ENCODE measurements at places on chromosomes 13 and 19.
A peak's percentile ranks its signal among the peaks of the same experiment; 100 is the strongest.

- no peak for DNase-seq
These were observed 37.1 kb upstream of the LSM14A start for GRCh38 chr19:34135054-34135800.

GRCh38 chr13:42048684-42049453 lies 421 bp downstream of the DGKH start:
- peak; percentile 67 for DNase-seq

DNA sequence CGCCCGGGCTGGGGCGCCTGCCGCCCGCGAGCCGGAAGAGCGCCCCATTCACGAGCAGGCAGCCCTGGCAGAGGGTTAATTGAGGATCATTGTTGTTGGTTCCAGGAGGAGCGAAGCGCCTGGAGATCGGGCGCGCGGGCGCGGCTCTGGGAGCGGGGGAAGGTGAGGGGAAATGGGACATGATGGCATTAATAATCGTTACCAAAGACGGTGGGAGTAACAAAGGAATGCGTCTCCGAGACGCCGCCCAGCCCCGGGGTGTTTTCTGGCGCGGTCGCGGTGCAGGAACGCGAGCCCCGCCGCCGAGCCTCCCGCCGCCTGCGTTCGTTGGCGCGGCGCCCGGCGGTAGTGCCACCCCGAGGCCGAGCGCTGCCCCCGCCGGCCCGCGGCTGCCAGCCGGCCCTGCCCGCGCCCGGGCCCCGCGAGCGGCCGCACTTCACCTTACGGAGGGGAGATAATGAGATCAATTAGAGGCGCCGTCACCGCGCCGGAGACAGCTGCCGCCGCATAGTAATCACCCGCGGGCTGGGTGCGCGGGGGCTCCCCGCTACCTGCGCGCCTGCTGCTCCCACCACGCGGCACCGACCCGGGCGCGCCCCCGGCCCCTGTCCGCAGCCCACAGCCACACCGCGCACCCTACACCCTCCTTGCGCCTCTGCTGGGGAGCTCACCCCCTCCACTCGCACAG lies 2.8 kb downstream of the ZNF536 start:
- DNase-seq = no peak

DNA sequence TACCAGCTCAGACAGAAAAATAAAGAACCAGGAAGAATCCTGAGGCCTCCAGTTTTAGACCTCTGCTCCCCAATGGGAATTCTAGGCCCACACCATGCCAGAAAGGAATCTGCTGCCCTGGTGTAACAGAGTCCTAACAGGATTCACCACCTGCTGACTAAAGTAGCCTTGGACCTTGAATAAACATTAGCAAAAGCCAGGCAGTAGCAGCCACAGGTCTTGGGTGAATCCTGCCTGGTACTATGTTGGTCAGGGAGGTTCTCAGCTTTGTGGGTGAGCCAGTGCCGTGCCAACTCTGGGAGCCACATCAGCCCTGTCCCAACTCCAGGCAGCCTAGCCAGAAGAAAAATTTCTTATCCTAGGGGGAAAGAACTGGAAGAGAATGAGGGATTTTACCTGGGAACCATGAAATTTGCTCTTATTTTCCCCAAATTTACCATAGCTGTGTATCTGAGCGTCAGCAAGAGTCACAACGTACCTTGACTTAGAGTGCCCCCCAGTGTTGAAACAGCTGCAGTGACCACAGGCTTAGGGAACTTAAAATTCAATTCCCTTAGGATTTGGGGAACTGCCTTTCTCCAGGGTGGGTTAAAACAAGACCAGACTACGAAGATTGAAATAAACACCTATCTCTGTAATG lies 1895.6 kb upstream of the PRR20A start:
- no peak for DNase-seq

DNA sequence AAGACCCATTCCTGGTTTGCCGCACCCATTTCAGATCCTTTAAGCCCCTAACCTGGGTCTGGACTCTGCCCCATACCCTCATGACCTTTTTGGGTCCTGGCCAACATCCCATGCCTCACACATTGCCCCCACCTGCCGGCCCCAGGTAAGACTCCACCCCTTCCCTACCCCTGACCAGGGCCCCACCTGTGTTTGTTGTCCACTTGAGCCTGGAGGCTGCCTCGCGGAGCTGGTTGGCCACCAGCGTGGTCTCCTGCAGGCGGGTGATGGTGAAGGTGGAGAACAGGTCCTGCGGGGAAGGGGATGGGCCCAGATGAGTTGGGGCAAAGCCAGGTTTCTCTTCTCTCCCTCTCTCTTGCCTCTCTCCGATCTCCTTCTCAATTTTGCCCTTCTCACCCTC lies 19.5 kb downstream of the MAN2B1 start:
- no peak for DNase-seq

GRCh38 chr19:4277191-4277696 lies 1.8 kb upstream of the SHD start:
- no peak for DNase-seq

GRCh38 chr13:27354379-27354778 lies 70.0 kb upstream of the GTF3A start:
- no peak for DNase-seq

DNA sequence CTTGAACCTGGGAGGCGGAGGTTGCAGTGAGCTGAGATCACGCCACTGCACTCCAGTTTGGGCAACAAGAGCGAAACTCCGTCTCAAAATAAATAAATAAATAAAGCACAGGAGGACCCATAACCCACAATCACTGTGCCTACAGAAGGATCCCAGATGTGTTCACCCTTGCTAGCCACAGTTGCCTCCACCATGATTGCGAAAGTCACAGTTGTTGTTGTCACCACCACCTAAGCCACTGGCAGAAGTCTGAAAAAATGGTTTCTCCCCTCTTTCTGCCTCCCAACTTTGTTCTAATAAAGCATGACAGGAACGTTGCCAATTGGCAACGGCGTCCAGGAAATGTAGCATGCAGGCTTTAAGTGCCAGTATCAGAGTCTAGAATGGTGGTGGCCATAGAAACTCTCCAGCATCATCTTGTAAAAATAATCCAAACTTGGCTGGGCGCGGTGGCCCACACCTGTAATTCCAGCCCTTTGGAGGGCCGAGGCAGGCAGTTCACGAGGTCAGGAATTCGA lies 2.2 kb upstream of the EPS15L1 start:
- no peak for DNase-seq

GRCh38 chr19:50371914-50372475 lies 4.3 kb upstream of the NR1H2 start:
- no peak for DNase-seq

DNA sequence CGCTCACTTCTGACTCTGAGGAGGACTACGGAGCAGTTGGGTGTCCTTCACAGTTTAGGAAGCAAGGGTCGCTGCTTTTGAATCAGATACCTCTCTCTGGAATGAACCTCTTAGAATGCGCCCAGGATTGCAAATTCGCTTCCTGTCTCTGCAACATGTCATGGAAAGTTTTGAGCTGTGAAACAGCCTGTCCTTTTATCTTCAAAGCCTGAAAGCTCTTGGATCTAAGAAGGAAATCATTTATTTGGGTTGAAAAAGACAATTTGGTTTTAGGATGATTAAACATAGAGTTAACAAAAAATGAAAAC lies 134.1 kb downstream of the KATNAL1 start:
- DNase-seq = no peak

- no peak for DNase-seq
These were observed 46.4 kb downstream of the STOML3 start for GRCh38 chr13:38944219-38944618.

DNA sequence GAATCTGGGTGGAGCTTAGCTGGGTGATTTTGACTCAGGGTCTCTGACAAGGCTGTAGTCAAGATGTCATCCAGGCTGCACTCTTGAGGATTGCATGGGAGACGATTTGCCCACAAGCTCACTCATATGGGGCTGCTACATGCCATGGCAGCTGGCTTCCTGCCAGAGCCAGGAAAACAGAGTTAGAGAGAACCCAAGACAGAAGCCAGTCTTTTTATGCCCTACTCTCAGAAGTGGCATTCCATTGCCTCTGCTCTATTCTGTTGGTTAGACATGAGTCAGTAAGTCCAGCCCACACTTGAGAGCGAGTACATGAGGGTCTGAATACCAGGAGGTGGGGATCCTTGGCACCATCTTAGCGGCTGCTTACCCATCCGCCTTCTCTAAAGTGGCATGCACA lies 9.5 kb downstream of the POLR1D start:
- DNase-seq = no peak

- no peak for DNase-seq
These were observed 44.8 kb downstream of the C13orf42 start for GRCh38 chr13:51066091-51066831.

- DNase-seq = no peak
These were observed 179.1 kb downstream of the DCT start for GRCh38 chr13:94300401-94300800.

DNA sequence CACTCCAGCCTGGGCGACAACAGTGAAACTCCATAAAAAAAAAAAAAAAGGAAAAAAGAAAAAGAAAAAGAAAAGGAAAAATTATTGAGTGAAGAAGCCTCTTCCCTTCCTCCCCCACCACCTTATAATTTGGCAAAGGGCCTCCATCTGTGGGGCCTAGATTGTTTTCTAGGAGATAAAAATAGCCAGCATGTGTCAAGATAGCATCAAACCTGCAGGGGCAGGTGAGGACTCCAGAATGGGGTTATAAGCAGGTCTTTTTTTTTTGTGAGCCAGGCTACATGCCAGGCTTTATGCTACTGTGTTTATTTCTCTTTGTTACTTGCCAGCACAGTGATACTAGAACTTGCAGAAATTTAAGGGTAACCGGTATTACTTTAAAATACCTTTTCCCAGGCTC lies 11.7 kb upstream of the TRIM13 start:
- DNase-seq = no peak

GRCh38 chr13:26621731-26622401 lies 64.4 kb downstream of the WASF3 start:
- no peak for DNase-seq

GRCh38 chr19:45824041-45824471 lies 8.9 kb upstream of the RSPH6A start:
- DNase-seq = no peak

DNA sequence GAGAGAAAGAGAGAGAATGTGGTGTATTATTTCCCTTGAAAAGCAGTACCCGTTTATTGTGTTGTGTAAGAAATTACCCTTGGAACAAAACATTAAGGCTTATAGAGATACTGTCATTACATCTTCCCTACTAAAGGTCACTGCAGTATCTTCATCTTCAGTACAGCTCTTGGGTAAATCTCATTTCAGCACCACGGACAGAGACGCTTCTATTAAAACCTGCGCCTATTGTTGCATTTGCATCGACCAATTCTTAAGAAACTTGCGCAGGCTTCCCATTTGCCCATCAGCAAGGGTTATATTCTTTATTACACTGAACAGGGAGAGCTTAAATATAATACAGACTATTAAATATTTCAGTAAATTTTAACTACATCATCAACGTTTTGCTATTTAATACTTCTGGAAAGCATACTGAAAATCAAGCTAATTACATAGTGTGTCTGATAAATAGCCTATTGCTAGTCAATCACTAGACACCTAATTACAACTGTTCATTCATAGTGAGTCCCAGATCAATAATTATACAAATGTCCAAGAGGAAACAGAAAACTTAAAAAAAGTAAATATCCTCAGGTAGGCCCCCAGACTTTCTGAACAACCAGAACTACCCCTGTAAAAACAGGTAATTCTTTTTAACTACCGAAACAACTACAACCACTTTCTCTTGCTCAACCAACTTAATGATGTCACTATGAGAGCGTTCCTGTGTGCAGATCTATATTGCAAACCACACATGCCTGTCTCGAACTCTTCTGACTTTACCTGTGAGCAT lies 350.6 kb downstream of the LIG4 start:
- DNase-seq = peak; percentile 26

DNA sequence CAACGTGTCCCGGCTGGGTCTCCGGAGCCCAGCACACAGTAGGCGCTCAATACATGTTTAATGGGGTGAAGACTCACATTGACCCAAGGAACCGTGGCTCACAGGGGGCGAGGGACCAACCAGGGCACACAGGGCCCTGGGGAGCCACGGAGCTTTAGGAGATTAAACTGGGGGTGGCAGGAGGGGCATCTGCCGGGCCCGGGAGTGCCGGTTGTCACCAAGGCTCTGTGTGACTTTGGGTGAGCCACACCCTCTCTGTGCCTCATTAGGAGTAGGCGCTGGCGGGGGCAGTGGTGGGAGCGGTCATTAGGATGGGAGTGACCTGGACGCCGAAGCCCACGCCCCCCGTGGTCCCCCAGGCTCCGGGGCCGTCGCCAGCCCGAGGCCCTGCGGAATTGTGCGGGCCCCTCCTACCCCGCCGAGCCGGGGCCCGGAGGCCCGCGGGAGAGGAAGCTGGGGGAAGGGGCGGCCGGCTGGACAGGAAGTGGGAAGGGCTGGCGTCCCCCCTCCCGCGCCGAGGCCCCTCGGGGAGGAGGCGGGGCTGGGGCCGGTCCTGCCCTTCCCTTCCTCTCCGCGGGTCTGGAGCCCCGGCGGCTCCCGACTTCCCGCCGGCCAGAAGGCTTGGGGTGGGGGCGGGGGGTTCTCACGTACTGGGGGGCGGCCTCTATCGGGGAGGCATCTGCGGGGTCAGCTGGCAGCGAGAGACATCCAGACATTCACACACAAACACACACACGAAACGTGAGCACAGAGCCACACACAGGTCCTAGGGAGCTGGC lies 1.8 kb upstream of the SSBP4 start:
- DNase-seq = no peak

- DNase-seq = no peak
These were observed 82.4 kb downstream of the RYR1 start for GRCh38 chr19:38515896-38516295.

DNA sequence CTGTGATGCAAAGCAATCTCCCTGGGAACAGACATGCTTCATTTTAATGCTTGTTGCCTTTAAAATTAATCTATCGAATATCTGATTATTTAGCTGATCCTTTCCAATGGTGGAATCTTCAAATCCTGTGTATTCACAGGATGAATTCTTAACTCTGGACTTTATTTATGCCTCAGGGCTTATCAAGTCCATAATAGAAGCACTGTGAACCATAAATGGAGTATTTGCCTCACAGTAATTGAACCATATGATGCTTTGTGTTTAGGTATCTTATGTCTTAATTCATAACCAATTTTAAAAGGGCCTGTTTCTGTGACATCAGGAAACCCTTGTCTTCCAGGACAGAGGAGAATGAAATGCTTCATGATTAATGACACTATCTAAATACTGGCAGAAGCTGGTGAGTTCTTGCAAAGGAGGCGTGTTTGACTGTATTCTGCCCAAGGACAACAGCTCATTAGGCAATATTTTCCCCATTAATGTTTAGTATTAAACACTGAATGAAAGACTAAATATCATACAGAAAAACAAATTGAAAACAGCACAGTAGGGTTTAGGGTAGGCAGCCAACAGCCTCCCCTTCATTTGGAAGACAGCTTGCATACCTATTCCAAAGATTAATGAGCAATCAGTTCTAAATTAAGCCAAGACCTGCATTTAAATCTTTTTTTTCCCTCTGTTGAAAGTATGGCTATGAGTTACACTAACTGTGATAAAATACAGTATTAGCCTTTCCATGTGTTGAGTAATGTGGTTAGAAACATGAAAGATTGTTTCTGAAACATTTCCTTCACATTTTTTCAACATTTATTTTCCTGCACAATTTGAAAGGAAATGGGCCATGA lies 709.4 kb downstream of the PCDH9 start:
- no peak for DNase-seq
